COR-L47 (cell line): ENCODE measurements at places on chromosomes 11 and 22.

- no peak for DNase-seq
Measured at GRCh38 chr11:74278721-74279161, 32.7 kb downstream of the P4HA3 start.

DNA sequence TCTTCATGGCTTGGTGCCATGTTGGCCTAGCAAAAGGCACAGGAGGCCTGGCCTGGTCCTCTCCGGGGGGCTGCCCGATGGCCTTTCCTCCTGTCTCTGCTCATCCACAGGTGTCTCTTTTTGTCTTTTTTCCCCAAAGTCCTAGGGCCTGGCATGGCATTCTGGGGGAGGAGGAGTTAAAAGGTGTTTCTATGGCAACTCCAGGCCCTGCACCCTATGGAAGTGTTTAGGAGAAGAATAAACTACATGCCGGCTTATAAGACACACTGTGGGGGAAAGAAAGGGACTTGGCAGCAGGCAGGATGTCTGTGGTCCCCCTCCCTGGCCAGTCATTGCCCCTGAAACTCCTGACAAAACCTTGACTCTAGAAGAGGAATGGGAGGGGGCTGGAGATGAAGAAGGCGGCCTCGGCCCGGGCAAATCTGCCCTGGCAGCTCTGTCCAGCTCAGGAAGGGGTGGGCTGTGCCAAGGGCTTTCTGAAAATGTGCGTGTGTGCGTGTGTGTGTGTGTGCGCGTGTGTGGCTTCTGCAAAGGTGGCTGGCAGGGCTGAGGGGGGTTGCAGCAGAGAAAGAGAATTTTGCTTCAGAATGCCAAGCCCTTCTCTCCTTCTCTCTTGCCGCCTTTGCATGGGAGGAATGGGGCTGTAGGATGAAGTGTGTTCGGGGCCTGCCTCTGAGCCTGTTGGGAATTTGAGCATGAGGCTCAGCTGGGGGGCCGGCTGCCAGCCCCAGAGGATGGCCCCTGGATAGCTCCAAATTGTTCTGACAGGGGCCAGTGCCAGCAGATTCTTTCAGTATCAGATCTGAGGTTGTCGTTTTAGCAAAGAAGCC lies 3.2 kb downstream of the TIMP3 start:
- DNase-seq, result no peak

GRCh38 chr22:37427135-37427710 lies at the start of gene ELFN2:
ELFN2 (minus strand) TSS chr22:37427479; CDS start chr22:37375534, 51,945 bp downstream.
- no peak for DNase-seq

GRCh38 chr11:36345084-36345511 lies 49.0 kb downstream of the PRR5L start:
- no peak for DNase-seq
